ENCODE measurements at places on chromosomes 12 and 14.

DNA sequence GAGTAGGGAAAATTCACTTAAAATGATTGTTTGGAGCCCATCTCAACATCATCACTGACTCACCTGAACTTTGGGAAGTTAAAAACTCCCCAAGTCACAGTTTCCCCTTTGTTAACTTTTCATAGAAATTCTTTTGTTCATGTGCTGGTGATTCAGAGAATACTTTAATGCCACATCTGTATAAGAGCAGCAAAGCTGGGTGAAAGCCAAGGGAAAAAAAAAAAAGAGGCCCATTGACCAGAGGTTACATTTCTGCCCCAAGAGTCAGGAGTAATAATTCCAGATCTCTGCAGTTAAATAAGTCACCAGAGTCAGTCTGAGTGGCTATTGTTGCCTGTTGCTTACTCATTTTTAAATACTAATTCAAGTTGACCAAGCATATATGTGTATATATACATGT lies 136.4 kb upstream of the LGR5 start:
- DNase-seq, result peak; percentile 44

- no peak for DNase-seq
Observed at GRCh38 chr12:99769396-99769980, 121.9 kb downstream of the GARIN6 start.

GRCh38 chr12:41510470-41510869 lies 322.4 kb downstream of the PDZRN4 start:
- DNase-seq, result no peak

DNA sequence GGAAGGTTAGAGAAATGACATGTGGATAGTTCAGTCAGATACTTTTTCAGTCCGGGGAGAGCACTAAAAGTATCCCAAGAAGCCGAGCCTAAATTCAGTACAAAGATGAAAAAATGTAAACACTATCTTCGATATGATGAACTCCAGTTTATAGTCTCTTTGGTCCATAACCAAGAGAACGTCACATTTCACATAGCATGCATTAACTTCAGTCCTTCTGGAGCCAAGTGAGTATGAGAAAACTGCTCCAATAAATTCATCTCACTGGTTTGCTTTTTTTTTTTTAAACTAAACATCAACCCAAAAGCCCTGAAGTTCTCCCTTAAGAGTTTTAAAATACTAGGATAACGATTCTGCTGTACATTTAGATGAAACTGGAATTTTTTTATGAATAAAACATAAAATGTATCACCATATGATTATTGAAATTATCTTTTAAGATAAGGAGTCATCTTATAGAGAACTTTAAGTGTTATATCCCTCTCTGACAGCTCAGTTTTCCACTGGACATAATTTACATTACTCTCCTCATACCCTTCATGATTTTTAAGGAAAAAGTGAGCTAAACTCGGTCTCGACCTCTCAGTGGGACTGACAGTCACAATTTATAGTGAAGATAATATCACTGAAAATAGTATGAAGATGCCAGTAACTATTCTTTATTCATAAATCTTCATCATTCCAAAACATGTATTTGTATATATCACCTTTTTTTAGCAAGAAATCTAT lies 841.5 kb upstream of the FLRT2 start:
- no peak for DNase-seq

DNA sequence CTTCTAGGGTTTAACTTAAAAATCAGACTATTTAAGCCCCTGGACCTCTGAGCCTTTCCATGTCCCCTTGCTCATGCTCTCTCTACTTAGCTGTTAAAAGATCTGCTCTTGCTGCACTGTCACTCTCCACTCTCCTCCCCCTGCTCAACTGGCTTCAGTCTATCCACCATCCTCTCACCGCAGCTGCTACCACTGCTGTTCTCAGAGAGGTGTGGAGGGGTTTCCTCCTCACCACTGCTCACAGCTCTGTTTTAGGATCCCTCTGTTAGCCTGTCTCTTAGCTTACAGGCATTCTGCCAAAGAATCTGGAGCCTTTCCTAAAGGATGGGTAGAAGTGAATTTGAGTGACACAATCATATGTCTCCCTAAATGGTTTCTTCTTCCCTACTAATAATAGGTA lies 43.7 kb upstream of the ATP2B1 start:
- DNase-seq, result no peak

DNA sequence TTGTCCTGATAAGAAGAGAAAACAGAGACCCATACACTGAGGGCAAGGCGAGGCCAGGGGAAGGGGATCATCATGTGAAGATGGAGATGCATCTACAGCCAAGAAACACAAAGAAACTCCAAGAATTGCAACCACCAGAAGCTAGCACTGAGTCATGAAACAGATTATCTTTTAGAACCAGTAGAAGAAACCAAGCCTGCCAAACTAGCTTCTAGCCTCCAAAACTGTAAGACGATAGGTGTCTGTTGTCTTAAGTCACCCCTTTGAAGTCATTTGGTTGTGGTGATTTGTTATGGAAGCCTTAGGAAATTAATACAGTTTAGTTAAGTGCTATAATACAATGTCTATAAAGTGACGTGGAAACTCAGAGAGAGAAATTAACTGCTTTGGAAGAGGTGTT lies 15.4 kb downstream of the KCNC2 start:
- DNase-seq, result no peak

DNA sequence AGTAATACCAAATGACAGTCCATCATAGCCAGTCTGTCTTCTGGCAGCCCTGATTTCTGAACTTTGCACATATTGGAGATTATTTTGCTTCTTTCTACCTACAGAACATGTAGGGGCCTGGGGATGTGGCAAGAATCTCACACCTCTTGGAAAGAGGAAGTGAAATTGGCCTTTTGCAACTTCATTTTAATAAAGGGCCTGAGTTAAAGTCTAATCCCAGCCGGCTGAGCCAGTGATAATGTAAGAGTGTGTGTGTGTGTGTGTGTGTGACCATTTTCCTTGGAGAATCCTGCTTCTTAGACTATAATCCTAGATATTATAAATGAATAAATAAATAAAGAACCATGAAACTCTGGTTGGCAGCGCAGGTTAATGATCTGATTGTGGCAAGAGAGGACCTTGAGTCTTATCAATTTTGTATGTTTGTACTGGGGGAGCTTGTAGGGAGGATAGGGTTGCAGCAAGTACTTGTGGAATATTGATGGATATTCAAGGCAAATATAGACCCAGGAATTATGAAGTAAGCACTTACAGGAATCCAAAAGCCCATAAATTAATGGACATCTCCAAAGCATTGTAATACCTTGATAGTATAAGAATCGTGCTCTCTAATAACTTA lies 233.2 kb upstream of the AMIGO2 start:
- DNase-seq, result no peak

DNA sequence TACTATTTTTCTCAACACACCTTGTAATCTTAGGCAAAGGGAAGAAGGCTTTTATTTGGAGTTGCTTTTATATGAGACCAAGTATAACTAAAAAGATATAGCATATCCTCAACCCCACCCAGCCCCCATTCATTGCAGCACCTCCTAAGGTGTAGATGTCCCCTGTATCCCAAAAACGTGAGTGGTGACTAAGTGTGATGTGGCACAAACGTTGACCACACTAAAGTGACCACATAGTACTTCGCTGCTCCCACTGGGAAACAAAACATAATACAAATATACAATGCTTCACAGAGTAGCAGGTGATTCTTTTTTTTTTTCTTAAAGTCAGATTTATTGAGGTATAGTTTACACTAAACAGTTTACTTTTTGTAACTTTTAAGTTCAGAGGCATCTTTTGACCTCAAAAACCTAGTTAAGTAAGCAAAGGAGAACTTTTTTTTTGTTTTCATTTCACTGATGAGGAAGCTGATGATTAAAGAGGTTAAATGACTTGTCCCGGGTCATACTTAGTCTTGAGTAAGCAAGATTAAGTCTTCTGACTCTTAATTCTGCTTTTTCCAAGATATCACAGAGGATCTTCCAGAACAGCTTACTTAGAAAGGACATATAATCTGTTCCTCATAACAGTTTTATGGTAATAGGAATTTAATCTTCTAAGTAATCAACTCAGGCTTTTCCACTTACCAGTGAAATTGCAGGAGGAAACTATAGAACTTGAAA lies 245.2 kb upstream of the PLEKHG7 start:
- DNase-seq, result no peak

DNA sequence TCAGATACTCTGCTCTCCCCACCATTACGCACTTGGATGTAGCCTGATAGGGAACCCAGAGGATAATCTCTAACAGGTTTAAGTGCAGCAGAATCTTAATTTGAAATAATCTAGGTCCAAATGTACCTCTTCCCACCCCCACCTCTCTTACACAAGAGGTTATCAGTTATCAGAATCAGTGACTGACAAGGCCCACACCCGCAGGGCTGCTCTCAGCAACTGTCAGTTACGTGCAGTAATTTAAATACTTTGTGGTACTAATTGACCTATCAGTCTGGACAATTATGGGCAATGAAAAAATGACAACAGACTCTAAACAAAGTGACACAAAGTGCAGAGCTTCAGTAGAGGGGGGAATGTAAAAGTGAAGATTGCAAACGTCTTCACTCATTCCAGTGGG lies 74.0 kb downstream of the CLIP1 start:
- DNase-seq, result no peak

GRCh38 chr14:70972107-70972976 lies 65.1 kb downstream of the PCNX1 start:
- DNase-seq, result peak; percentile 95

GRCh38 chr12:3995306-3995705 lies 122.1 kb upstream of the PARP11 start:
- no peak for DNase-seq

GRCh38 chr12:10160617-10161385 lies 11.1 kb downstream of the OLR1 start:
- no peak for DNase-seq

DNA sequence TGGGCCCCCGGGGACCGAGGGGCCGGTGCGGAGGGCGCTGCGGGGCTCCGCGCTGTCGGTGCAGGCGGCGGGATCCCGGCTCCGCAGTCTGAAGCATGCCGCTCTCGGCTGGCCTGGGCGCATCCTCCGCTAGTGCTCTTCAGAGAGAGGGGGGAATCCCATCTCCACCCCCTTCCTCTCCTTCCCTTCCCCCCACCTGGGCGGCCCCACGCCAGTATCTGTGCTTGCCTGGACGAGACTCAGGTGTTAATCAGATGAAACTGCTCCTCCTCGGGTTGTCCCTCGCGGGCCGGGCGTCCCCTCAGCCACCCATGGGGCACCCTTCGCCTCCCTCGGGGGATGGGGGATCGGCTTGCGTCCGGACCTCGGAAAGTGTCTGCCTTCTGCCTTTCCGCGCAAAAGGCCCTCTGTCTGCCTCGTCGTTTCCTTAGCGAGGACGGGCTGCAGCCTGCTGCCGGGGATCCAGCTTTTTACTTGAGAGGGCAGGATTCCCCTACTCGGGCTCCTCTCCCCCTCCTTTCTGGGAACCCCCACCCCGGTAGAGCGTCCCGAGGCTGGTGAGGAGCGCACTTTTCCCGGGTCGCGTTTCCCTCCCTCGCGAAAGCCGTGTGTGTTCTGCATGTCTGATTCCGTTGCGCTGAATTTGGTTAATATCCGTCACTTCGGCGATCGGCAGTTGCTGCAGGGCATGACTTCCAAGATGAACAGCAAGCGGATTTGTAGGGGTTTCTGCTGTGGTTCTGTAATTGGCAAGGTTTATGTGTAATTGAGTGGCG lies 1.1 kb downstream of the GPHN start:
- peak; percentile 33 for DNase-seq

- DNase-seq, result no peak
Observed at GRCh38 chr12:24632466-24632865, 316.4 kb downstream of the BCAT1 start.

DNA sequence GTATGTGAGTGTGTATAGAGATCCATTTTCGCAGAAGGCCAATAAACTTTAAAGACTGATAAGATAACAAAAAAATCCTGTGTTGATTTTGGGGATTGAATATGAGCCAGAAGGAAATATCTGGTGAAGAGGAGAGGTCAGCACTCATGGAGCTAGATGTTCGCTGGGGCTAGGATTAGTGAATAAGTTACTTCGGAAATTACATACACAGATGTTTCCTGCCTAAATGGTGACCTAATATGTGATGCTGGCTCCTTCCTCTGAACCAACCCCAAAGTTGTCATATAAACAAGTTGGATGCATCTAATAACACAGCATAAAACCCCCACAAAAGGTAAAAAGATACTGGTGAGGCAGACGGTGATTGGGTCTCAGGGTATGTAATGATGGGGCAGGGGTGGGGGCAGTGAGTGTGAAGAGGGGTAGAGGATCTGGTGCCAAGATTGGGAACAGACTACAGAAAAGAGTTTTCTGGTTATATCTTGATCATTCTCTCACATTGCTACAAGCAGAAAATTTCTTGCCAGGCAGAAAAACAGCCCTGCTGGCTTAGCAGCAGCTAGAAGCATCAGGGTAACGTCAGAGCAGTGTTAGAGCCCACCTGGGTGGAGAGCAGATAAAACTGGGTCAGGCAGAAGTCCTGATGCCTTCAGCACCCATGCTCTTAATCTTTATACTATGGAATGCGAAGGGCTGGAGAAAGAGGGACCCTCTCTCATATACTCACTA lies 140.4 kb upstream of the GZMB start:
- no peak for DNase-seq

- peak; percentile 10 for DNase-seq
Observed at GRCh38 chr14:26808407-26808806, 210.6 kb upstream of the NOVA1 start.

DNA sequence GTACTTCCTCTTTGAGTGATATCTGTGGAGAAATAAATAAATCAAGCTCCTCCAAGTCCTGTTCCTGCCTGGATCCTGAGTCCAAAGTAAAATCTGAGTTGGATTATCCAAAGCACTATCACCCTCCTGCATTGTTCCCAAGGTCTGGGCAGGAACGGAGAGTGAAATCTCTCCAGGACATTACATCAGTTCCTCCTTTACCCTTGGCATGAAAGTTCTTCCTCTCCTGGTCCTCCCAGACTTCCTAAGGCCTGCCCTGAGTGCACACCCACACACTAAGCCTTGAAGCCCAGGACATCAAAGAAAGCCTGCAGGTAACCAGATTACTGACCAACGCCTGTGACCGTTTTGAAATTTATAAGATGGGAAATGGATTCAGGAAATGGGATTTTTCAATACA lies 206.8 kb upstream of the BCL2L14 start:
- no peak for DNase-seq

GRCh38 chr12:57614948-57615500 lies 3.8 kb downstream of the ARHGEF25 start:
- no peak for DNase-seq

DNA sequence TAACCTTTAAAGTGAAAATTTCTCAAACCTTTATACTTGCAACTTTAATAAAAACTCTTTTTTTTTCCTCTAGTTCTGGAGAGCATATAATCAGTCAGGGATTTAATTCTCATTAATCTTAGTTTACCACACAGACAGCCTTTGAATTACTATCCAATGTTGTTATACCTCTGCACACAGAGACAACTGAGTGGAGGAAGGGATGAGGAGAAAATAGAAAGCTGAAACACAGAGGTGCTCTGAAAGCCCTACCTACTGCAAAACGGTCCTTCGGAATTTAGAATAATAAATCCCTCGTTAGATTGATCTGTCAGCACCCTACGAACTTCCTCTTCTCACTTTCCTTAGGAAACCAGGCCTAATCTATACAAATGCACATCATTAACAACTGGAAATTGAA lies 122.1 kb downstream of the STXBP6 start:
- no peak for DNase-seq

GRCh38 chr12:114668886-114669288 lies 15.1 kb downstream of the TBX3 start:
- no peak for DNase-seq

- DNase-seq, result peak; percentile 62
Observed at GRCh38 chr12:52020539-52021336, 14.0 kb downstream of the TAMALIN start.
